IMR-90 (cell line): ENCODE measurements at places on chromosomes 3 and 15. TPM values are rescaled to one million over a fixed set of nuclear protein-coding genes. Genes with fewer than 3 reads are reported as not detected.

GRCh38 chr15:96342406-96343112 lies 12.1 kb downstream of the NR2F2 start:
- DNase-seq: no peak

GRCh38 chr15:71705151-71705550 lies 105.2 kb upstream of the NR2E3 start:
- DNase-seq: peak; percentile 28

DNA sequence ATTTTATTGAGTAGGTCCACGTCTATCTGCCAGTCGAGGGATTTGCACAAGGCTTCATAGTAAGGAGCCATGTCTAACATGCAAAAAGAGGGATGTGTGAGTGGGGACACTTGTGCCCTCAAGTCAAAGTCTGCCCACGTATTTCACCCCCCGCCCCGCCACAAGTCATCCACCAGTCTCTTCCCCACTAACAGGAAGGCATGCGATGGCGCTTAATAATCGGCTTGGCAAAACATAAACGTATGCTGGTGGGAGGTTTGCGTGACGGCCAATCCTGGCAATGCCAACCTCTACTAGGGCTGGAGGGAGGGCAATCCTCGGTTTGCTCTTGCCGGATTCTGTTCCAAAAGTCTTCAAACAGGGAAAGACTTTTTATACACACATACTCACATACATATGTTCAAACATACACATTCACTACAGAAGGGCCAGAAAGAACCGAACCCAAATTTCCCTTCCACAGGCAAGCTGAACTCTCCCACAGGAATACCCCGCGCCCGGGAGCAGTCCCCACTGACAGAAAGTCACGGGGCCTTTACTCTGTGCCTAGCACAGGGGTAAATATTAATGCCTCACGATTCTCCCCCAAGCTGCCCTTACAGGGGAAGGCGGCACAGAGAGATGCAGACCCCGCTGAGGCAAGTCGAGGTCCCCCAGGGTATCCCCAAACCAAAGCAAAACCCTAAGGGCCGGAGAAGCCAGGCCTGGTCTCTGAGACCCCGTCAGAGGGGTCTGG lies 675 bp downstream of the PSMD6 start:
- no peak for DNase-seq

- DNase-seq: no peak
Observed at GRCh38 chr3:39134305-39134704, 19.1 kb downstream of the CSRNP1 start.

GRCh38 chr3:38039101-38039898 lies at the start of gene DLEC1:
Gene DLEC1 (plus strand): TSS chr3:38039208. CDS start chr3:38039226, 18 bp downstream.
- DNase-seq: peak; percentile 46

DNA sequence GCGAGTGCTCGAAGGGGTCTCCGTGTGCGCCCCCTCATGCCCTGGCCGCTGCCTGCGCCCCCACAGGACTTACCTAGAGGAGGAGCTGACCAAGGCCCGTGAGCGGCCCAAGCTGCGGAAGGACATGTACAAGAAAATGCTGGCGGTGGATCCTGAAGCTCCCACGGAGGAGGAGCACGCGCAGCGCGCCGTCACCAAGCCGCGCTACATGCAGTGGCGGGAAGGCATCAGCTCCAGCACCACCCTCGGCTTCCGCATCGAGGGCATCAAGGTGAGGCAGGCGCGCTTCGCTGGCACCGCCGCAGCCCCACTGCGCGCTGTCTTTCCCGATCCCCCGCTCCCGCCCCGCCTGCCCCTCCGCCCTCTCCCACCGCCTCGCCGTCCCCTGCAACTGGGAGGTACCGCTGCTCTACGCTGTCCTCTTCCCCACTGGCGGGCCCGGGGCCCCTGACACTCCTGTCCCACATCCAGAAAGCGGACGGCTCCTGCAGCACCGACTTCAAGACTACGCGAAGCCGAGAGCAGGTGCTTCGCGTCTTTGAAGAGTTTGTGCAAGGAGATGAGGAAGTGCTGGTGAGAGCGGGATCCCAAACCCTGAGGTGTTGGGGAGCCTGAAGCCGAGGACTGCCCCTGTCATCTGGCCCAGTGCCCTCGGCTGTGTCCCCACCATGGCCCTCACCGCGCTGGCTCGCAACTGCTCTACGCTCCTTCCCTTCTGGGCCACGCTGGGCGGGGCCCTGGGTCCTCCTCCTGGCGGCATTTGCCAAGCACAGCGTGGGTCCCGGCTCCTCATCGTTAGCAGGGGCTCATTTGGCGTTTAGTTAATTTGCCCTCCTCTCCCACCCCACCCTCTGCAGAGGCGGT lies 8.5 kb downstream of the ITPKA start:
- DNase-seq: no peak

- no peak for DNase-seq
Observed at GRCh38 chr3:32257641-32258438, 19.4 kb downstream of the CMTM8 start.

GRCh38 chr3:8348076-8348475 lies 153.5 kb upstream of the LMCD1 start:
- DNase-seq: no peak

- DNase-seq: no peak
Observed at GRCh38 chr3:182028081-182028480, 316.4 kb downstream of the SOX2 start.

GRCh38 chr15:66019368-66019767 lies 150.1 kb downstream of the RAB11A start:
- no peak for DNase-seq

GRCh38 chr3:39870706-39871105 lies 61.3 kb downstream of the MYRIP start:
- DNase-seq: no peak

DNA sequence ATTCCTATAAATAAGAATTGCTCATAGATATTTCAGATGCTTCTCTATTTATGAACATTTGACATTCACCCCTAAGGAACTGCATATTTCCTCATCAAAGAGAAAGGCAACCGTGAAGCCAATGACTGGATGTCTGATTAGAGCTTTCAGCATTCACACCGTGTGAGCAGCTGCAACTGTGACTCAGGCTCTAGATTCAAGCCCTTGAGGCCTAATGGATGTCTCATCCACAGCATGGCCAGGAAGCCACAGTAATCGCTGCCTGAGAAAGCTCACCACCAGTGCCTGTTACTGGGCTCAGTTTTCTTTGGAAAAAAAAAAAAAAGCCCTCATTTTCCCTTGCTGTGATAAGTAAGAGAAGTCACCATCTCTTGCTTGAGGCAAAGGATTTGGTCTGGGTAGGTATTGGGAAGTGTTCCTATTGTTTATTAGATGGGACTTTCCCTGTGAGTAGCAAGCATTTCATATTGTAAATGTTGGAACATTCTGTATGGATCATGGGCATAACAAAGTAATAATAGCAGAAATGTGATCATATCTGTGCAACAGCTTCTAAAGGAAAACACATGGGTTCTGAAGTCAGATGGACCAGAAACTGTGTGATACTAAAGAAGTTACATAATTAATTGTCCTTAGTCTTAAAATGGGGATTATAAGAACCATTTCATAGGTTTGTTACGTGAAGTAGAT lies 783.7 kb downstream of the AGBL1 start:
- DNase-seq: no peak

DNA sequence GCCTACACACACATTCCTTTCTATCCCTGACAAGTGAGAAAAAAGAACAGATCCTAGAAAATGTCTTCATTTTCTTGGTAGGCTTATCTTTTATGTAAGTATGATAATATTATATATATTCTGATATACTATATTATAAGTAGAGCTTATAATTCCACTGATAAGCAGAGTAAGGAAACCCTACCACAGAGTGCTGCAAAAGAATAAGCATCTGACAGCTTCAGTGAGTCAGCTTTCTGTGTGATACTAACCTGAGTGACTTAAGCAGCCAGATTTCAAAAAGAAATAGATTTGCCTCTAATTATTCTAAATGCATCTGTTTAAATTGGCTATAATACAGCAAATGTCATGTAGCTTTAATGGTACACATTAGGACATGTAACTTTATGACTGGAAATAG lies 656.0 kb downstream of the MCTP2 start:
- no peak for DNase-seq

The SLC35G2 gene
- 6.6 and 8.6 TPM in 2 replicates for total RNA-seq

The HDGFL3 gene
- 9.5 and 31.4 TPM in 2 replicates for total RNA-seq

The TM6SF1 gene
- total RNA-seq: 1.6 and 1.9 TPM in 2 replicates

The SAMMSON gene
- total RNA-seq: not detected in 2 replicates
